CD4-positive, alpha-beta T cell treated with Interferon alpha-2 for 1 hour (primary cell): ENCODE measurements at places on chromosomes 1 and 21.
A peak's percentile ranks its signal among the peaks of the same experiment; 100 is the strongest.

DNA sequence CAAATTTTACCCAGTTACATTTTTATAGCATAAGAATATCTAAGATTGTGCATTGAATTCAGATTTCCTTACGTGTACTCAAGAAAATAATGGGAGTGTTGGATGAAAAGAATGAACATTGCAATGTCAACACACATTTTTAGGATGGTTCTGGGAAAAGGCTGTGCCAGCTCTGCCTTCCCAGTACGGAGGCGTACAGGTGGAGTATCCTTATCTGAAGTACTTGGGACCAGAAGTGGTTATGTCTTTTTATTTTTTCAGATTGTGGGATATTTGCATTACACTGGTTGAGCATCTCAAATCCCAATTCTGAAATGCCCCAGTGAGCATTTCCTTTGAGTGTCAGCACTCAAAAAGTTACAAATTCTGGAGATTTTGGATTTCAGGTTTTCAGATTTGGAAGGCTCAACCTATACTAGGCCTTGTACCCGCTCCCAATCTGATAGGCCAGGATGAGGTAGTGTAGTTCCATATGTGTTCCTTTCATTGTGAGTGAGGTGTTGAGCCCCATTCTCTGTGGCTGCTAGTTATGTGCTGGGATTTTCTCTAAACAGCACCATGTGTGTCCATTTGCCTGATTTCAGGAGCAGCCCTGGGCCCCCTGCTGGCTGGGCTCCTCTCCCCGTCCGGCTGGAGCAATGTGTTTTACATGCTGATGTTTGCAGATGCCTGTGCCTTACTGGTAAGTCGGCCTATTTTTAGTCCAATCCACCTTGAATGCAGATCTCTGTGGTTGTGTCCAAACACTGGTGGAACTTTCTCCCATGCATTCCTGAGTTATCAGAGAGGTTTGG lies 60.8 kb downstream of the SLC37A1 start:
- DNase-seq: no peak

GRCh38 chr1:83932281-83932680 lies 66.7 kb downstream of the TTLL7 start:
- no peak for DNase-seq

GRCh38 chr21:38859852-38860251 lies 54.1 kb downstream of the ETS2 start:
- DNase-seq: no peak

- DNase-seq: no peak
These were observed 165.4 kb upstream of the HMGB4 start for GRCh38 chr1:33698361-33699035.

DNA sequence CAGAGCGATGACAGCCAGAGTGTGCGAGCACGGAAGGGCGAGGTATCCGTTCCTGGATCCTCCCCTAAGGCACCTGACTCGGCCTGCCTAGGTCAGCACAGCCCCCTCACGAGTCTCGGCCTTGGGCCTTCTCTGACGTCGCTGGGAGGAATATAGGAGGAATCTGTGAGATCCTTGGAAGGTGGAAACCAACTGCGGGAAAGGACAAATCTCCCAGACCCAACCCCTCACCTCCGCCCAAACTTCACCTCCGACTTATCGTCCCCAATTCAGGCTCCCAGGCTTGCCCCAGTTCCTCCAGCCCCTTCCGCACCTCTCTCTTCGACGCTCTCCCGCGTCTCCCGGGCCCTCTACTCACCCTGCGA lies 494 bp downstream of the APH1A start:
- DNase-seq: peak; percentile 64

DNA sequence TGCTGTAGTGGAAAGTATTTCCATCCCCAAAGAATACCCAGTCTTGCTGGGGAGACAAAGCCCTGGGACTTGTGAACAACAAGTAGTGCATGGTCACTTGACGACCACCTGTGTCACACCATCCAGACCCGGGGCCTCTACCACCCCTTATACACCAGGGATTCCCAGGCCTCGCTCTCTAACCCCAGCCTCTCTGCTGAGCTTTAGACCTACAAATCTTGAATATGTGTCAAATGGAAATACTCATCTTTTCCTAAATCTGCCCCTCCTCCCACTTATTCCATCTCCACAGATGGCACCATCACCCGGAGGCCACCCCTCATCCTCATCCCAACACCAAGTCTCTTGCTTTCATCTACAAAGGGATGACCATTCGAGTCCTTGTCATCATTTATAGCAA lies 875 bp upstream of the RNASEL start:
- no peak for DNase-seq
